ENCODE measurements at places on chromosomes 4 and X.

GRCh38 chr4:183297675-183298074 is 22.4 kb downstream of the CLDN22 start:
- DNase-seq, result no peak

GRCh38 chr4:165299399-165300060 is 27.9 kb upstream of the MSMO1 start:
- DNase-seq, result no peak

DNA sequence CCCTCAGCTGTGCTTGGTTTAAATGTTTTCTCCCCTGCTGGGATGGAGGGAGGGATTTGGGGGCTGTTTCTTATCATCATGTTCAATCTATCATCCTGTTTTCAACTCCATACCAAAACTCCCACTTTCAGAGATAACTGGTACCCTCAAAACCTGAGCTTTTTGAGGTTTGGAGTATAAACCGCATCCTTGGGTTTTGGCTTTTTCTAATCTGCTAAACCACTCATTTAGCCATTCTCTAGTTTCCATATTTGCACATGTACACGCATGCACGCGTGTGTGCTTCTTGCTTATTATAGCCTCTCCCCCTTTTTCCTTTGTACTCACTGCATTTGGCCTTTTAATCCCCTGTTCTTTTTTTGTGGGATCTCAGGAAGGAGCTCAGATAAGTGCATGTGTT is 116.7 kb upstream of the TEX13D start:
- DNase-seq, result no peak

DNA sequence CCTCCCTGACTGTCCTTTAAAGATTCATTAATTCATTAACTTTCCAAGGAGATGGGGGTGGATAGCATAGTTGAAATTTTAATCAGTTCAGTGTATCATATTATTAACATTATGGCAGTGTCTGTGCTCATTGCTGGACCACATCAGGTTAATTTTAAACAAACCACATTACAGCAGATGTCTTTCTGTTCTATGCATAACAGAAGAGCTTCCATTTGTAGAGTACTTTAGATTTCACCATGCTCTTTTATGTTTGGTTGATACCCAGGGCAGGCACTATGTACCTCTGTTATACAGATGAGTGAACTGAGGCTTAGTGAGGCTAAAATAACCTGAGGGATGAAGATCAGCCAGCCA is 41.1 kb downstream of the AFF2 start:
- no peak for DNase-seq

DNA sequence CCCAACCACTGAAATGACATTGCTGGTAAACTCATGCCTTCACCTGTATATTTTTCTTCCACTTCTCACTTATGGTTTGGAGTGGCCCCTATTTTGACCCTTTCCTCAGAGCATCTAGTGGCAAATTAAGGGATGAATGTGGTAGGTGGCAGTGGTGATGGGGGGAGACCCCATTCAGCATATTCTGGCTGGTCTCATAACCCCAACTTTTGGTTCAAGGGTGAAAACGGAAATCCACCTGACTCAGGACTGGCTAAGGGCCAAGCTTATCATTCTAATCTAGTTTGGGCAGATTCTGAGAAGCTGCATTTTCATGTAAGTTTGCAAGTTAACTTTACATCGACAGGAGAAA is 47.0 kb upstream of the NSUN7 start:
- no peak for DNase-seq

- peak; percentile 51 for DNase-seq
Measured at GRCh38 chr4:145186729-145187128, 6.3 kb upstream of the OTUD4 start.

DNA sequence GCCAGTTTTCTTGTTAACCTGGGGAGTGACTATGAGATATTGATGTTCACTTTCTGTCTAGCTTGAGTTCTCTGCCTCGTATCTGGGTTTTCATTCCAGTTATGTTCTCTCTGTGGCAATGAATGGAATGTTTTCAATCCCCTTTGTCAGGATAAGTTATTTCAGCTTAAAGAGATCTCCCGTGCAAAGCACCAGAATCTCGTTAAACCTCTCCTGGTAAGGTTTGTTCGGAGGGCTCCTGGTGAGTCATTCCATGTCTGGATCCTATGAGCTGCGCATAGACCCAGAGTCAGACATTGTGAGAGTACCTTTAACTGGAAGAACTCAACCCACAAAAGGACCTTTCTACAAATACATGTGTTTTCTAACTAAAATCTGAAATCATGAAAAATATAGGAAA is 51.0 kb downstream of the KDR start:
- DNase-seq, result no peak

DNA sequence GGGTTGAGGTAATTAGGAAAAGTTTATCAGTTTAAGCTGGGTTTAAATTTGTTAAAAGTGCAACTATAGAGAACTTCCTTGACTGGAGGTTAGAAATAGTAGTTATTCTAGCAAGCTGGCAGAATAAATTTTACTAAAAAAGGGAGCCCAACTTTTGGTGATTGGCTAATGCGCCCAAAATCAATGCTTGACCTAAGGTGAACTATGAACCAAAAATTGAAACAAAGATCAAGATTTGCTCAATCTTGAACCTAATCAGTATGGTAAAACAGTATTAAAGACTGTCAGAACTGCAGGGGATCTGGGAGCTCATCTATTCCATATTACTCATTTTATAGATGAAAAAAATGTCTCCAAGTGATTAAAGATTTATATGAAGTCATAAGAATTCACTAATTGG is 6.1 kb upstream of the SPATA18 start:
- no peak for DNase-seq

DNA sequence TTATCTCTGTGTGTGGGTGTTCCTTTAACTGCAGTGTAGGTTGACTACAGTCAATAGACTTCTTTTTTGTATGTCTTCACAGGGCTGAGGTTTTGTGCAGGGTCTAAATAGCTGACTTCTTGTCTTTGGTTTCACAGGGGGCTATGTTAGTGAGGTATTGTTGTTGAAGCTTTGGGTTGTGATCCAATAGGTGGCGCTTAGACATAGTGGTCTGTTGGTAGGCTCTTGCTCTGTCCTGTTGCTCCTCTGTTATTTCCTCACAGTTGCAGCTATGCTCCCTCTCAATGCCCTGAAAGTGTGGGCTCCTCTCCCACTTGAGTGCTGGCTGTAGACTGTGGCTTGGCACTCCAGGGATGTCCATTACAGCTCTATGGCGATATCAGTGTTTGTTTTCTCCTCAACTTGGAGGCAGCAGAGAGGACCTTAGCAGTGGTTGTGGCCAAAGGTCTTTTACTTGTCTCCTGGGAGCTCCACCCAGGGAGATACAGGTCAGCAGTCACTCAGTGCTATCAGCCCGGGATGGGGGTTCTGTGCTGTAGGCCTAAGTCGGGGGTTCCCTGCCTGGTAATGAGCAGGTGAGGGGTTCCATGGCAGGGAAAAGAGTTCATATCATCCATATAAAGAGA is 14.0 kb downstream of the POF1B start:
- no peak for DNase-seq

- DNase-seq, result no peak
Measured at GRCh38 chr4:42708625-42709024, 51.7 kb upstream of the ATP8A1 start.

- peak; percentile 39 for DNase-seq
Measured at GRCh38 chr4:121484633-121485032, 103.8 kb upstream of the QRFPR start.

- DNase-seq, result no peak
Measured at GRCh38 chr4:124343661-124344171, 368.8 kb downstream of the ANKRD50 start.

GRCh38 chr4:151658959-151659600 is 101.7 kb downstream of the GATB start:
- no peak for DNase-seq

GRCh38 chr4:24475756-24476155 is 108.6 kb downstream of the DHX15 start:
- DNase-seq, result no peak

- DNase-seq, result no peak
Measured at GRCh38 chr4:183543435-183543834, 38.6 kb downstream of the ING2 start.

DNA sequence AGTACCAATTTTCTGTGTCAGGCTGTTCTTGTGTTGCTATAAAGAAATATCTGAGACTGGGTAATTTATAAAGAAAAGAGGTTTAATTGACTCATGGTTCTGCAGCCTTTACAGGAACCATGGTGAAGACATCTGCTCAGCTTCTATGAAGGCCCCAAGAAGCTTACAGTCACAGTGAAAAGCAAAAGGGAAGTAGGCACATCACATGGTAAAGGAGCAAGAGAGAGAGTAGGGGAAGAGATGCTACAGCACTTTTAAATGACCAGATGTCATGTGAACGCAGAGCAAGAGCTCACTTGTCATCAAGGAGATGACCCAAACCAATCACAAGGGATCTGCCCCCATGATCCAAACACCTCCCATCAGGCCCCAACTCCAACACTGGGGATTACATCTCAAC is 174.3 kb downstream of the ATP10D start:
- DNase-seq, result no peak

- DNase-seq, result no peak
Measured at GRCh38 chr4:78179196-78179595, 122.1 kb downstream of the FRAS1 start.

- DNase-seq, result no peak
Measured at GRCh38 chr4:106493086-106493485, 124.5 kb upstream of the GIMD1 start.

GRCh38 chrX:19372170-19372546 is 28.4 kb downstream of the PDHA1 start:
- DNase-seq, result peak; percentile 65

DNA sequence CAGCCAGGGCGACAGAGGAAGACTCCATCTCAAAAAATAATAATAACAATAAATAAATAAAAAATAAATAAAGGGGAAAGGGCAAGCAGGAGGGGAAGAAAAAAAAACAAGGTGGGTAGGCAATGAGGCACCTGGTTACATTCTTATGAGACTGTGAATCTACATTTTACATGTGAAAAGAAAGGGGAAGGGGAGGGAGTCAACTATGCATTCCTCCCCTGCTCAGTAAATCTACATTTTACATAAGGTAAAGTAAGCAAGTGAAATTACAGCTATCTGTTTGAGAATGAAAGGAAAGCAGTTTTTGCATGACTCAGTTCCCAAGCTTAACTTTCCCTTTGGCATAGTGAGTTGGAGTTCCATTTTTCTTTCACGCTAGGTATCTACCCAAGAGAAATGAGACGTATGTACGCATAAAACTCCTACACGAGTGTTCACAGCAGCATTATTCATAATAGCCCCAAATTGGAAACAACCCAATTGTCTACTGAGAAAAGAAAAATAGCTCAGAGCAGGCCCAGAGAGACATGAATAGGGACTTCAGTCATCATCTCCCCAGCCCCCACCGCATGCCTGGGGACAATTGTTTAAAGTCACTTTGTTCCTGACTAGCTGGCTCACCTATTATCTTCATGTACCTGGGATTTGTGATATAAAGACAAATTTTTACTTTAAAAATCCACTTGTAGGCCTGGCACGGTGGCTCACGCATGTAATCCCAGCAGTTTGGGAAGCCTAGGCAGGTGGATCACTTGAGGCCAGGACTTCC is 52.4 kb downstream of the DDX3X start:
- DNase-seq, result no peak

DNA sequence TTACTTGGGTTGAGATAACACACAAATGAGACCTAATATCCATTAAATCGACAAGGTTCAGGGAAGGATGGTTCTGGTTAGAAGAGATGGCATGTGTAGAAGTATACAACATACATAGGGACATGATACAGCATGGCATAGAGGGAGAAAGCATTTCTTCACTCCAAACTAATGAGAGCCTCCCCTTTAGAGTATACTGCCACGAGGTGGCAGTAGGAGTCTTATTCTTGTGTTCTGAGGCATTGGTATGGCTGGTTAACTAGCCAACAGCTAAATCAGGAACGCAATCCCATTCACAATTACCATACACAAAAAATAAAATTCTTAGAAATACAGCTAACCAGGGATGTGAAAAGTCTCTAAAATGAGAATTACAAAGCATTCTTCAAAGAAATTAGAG is 29.1 kb upstream of the TRO start:
- DNase-seq, result peak; percentile 23

DNA sequence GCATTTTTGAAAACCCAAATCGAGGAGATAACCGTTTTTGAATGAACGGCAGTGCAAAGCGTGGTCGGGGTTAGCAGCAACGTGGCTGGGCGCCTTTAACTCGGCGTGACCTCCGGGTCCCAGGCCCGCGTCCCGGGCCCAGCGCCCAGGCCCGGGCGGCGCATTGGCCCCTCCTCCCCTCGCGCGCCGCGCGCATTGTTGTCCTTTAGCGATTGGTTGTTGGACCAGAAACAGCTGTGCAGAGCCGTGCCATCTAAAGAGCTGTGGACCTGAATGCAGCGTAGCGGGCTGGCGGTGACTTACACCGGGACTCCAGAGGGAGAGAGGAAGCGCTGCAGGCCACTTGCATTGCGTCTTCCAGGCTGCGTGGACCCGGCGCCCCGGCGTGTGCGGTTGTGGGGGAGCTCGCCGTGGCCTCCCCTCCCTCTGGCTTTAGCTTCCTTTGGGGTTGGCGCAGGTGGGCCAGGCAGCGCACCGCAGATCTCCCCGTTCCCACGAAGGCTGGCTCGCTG is at the start of gene STOX2:
STOX2 (plus strand) TSS at position 227 of the 512 bp plus-strand sequence. CDS start 1,484 bp downstream, outside the sequence.
- DNase-seq, result no peak

GRCh38 chr4:144688035-144688569 is 42.1 kb downstream of the HHIP start:
- no peak for DNase-seq

DNA sequence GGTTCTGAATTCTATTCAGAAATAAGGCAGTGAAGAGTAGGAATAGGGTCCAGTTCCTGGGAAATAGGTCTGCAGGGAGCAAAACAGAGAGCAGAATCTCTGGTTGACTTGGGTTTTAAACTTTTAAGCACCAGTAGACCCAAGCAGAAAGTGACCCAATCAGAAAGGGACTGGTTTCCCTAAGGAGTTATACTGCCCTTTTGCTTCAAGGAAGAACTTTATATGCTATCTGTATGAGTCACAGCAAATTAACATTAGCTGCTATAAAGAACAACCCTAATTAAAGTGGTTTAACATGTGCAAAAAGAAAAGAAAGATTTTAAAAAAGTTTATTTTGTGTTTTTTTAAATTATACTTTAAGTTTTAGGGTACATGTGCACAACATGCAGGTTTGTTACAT is 263.6 kb upstream of the EMCN start:
- DNase-seq, result no peak

GRCh38 chrX:133859336-133859735 is 126.1 kb downstream of the GPC3 start:
- DNase-seq, result no peak

- DNase-seq, result no peak
Measured at GRCh38 chr4:125266901-125267604, 47.7 kb upstream of the FAT4 start.

GRCh38 chr4:159516556-159517140 is 413.8 kb downstream of the RAPGEF2 start:
- DNase-seq, result no peak

GRCh38 chr4:24192018-24192641 is 302.3 kb upstream of the PPARGC1A start:
- DNase-seq, result no peak

DNA sequence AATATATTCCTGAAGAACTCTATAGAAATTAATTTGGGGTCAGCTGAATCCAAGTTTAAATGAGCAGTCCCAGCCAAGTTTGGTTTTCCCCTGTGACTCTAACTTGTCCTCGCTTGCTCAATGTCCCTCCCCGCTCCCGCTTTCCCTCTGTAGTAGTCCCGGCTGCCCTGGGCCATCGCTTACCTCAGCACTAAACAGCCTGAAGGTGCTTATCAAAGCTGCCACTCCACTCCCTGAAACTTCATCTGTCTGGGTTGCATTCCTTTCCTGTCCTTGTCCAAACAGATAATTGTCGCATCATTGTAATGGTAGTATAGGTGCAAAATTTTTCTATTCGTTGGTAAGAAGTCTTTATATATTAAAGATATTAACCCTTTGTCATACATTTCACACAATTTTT is 12.8 kb downstream of the SLC25A43 start:
- DNase-seq, result no peak
